GM19239 (cell line): ENCODE measurements at places on chromosomes 3 and 15.

- peak; percentile 62 for DNase-seq
Measured at GRCh38 chr15:98647026-98647773, 1.1 kb upstream of the IGF1R start.

- DNase-seq, result no peak
Measured at GRCh38 chr3:152314677-152315353, 46.1 kb downstream of the MBNL1 start.

- DNase-seq, result no peak
Measured at GRCh38 chr3:15804553-15805095, 6.8 kb upstream of the ANKRD28 start.

GRCh38 chr15:66253418-66254088 is at the start of gene MEGF11:
TSS of gene MEGF11 (minus strand) at chr15:66253750. CDS start at chr15:66128403, 125,347 bp downstream.
- DNase-seq, result no peak

- no peak for DNase-seq
Measured at GRCh38 chr3:175404027-175404426, 544.9 kb downstream of the NAALADL2 start.

- no peak for DNase-seq
Measured at GRCh38 chr3:156551746-156552145, 3.2 kb downstream of the SSR3 start.

DNA sequence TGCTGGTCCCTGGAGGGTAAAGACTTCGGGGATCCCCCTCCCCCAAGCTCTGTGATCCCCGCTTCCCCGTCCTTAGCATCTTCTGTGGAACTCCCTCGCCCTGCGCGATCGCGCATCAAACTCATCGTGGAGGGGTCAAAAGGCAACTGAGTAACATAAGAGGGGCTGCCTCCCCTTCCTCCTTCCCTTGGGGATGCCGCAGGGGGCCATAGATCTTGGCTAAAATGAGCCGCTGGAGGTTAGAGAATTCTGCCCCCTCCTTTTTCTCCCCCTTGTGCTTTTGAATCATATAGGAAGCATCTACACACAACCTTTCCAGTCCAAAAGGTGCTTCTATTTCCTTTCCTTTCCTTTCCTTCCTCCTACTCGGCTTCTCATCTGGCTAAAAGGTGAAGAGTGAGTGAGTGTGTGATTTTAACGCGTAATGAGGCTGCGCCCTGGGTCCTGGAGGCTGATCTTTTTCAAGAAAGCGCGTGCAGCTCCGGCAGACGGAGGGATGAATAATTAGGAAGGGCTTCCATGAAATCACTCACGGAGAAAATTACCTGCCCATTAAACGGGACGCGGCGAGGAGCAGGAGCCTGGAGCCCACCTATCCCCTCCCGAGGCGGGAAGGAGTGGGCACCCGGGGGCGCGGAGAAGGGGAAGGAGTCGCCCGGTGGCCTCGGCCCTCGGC is 831 bp upstream of the ROBO2 start:
- no peak for DNase-seq

DNA sequence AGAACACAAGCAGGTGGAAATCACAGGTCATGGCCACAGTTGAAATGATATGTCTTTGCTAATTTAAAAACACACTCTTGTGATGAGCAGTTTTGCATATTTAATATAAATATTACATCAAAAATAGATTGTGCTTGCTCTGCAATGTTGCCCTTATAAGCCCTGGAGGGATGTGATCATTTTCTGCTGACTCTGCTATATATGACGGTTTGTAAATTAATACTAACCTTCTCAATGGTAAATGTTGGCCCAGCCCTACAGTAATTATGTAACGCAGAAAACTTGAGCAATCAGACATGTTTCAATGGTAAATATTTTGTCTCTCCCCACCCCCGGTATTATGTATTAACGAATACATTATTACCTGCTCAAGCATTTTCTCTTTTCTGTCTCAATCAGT is 359.5 kb upstream of the CNTN6 start:
- DNase-seq, result no peak

DNA sequence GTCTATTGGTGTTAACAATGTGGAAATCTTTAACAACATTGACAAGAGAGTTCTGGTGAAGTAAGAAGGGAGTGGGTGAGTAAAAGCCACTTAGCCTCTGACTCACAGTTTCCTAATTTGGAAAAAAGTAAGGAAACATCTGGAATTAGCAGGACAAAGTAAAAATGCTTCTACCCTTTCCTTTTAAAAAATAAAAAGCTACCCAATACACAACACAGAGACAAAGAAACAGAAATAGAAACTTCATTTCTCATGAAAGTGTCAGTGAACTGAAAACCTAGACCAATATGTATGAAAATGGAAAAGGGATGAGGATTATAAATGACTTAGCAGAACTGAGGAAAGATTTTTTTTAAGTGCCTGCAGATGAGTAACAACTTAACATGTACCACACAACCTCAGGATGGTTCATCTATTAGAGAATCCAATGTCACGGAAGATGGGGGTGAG is 65.4 kb downstream of the SSR3 start:
- DNase-seq, result no peak
